Left hindlimb (tissue), 1 donor: ENCODE measurements at places on chromosomes 2 and 18.

- DNase-seq: no peak
Observed at GRCh38 chr2:9336241-9336575, 87.1 kb downstream of the ITGB1BP1 start.

- DNase-seq: no peak
Observed at GRCh38 chr2:238046725-238047270, 14.0 kb upstream of the SCLY start.

DNA sequence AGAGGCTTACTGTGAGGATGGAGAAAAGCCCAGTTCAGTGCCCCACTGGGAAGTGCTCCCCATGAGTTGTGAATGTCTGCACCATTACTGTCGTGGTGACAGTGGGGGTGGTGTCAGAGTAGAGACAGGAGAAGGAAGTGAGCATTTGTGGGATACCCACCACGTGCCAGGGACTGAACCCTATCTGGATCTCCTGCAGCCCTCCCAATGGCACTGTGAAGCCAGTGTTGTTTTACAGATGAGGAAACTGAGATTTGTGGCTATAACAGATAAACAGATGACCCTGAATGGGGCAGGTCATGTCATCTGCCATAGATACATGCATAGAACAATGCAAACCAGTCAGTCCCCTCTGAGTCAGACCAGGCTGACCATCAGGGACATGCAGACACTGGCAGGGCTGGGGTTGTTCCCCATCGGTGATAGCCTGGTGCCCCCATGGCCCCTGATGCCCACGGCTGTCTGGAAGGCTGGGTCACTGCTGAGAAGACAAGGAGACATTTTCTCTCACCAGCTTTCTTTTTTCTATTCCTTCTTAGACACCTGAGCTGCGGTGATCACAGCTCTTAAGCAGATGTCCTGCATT lies 60.8 kb downstream of the EMILIN2 start:
- no peak for DNase-seq

DNA sequence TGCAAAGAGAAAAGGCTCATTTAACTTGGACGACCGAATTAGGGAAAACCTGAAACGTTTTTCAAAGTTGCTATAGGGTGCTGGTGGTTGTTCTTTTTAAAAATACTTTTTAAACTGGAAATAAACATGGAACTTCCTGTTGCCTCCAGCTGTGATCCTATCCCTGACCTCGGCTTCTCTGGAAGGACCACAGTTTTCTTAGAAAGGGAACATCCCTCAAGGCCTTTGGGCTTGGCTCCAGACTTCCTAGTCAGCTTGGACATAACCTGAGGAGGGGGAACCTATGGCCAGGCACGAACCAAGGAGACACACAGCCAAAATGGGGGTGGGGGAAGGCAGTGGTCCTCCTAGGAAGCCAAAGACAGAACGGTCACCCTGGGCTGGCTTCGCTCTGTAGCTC lies 57.7 kb downstream of the CENPO start:
- no peak for DNase-seq

GRCh38 chr2:88210132-88211002 lies 40.2 kb downstream of the THNSL2 start:
- no peak for DNase-seq

- DNase-seq: no peak
Observed at GRCh38 chr2:76281156-76281841, 570.6 kb upstream of the GCFC2 start.

DNA sequence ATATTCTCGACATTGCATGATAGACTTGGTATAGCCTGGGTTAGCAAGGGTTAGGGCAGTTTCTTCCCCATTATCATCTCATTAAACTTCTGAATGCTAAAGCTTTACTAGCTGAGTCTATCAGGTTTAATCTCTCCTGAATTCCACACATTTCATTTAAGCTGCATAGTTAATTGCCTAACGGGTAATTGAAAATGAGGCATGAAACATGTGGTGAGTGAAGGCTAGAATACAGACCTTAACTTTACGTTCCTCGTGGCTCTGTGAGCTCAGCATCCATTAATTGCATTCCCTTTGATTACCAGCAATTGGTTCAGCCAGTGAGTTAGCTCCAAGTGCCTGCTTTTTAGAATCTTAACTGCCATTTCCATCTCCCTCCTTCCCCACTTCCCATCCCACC lies 126.5 kb upstream of the MEX3C start:
- DNase-seq: no peak

GRCh38 chr2:197189426-197190099 lies 121.0 kb downstream of the ANKRD44 start:
- no peak for DNase-seq

DNA sequence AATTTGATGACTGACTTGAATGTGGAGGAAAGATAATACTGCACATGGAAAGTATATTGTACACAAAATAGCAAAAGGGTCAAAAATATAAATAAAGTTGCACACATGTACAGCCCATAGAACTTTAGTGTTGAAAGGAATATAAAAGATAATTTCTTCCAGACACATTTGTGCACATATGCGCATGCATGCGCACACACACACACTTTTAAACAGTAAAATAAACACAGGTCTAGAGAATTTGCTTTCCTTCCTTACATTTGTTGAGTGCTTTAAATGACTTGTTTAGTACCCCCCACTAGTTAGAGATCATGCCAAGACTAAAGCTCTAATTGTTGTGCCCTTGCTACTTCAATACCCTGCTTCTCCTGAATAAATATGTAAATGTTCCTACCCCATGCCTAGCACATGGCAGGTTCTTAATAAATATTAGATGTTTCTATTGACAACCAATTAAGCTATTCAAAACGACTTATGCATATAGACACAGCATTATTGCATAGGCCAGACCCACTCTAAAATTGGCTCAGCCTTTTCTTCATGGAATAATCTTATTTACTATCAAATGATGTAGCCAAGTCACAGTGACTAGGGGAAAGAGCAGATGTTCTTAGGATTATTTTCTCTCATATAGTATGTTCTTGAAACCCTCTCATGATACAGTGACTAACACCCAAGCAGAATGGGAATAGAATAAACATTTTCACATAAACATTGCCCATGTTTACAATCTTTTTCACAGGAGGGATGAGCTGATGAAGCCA lies 165.5 kb upstream of the ACVR2A start:
- no peak for DNase-seq

GRCh38 chr2:38217401-38218188 lies 141.6 kb upstream of the CYP1B1 start:
- DNase-seq: no peak

DNA sequence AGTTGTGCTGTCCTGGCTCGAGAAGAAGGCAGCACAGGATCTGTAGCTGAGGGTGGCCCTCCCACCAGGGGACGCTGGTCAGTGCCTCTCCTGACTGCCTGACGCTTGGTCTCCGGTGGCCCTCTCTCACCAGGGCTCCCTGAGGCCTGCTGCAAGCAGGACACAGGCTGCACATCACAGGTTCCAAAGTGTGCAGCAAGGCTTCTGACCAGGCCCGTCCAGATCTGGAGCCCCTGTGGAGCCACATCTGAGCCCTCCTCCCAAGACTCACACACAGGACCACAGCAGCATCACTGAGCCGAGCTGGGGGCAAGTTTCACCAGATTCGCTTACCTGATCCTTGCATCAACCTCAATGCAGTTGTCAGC lies 12.1 kb downstream of the AMER3 start:
- no peak for DNase-seq

GRCh38 chr2:167342769-167343168 lies 454.5 kb downstream of the XIRP2 start:
- DNase-seq: no peak
